ENCODE measurements at places on chromosomes 5 and 9. TPM values are rescaled to one million over a fixed set of nuclear protein-coding genes. Genes with fewer than 3 reads are reported as not detected.

CHSY3 gene
- 6.8 TPM for total RNA-seq

GRCh38 chr5:53446908-53447307 lies 33.5 kb upstream of the FST start:
- no peak for DNase-seq

DNA sequence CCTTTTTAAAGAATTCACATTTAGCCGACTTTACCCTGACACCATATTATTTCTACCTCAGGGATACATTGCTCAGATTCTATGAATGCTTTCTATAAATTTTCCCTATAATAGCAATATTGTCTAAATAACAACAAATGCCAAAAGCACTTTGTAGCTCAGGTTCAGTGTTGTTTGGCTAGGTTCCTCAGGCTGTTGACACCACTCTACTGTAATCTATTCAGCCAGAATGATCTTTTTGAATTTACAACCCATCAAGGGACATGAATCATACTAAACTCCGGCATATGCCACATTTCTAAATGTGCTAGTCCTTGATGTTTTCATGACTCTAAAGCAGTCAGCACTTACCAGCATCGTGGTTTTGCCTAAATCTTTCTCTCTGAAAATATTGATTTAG lies 641.5 kb upstream of the CDH10 start:
- DNase-seq, result no peak

DNA sequence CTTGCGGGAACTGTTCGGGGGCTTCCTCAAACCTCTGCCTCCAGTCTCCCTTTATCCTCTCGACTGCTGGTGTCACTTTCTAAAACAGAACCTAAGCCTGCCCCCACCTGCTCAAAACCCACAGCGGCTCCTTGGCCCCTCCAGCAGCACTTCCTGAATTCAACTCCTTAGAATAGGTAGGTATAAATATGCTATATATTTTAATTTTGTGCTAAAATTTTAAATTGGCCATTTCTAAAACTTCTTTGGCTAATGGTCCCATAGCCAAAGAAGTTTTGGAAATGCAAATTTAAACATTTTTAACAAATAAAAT lies 71.8 kb upstream of the TBC1D2 start:
- DNase-seq, result no peak

CCNO gene
- 0.88 TPM for total RNA-seq

- DNase-seq, result peak; percentile 87
These were observed 40.7 kb upstream of the HSD17B4 start for GRCh38 chr5:119411361-119412278.

DNA sequence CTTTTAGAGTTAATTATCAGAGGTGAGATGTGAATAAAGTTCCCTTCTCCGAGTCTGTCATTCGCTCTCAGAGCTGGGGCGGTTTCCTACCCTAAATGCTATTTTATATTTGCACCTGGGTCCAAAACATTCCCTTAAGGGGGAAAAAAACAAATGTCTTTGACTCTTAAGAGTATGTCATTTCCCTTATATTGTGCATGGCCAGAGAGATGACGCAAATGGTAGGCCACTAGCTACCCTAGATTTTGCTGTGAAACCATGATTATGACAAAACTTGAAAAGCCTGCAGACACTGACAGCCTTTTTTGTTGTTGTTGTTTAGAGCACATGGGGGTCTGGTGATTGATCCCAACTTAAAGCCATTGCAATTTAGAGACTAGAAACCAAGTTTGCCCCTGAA lies 12.8 kb downstream of the DAB2 start:
- DNase-seq, result no peak

- DNase-seq, result no peak
These were observed 108.2 kb upstream of the TBC1D2 start for GRCh38 chr9:98363644-98364043.

- no peak for DNase-seq
These were observed 197.5 kb upstream of the DMRT1 start for GRCh38 chr9:643966-644365.

GRCh38 chr9:114687034-114687433 lies 5.0 kb upstream of the TEX48 start:
- no peak for DNase-seq

PCDHAC2 gene
- 1.00 TPM for total RNA-seq

- DNase-seq, result no peak
These were observed 9.4 kb downstream of the CCDC127 start for GRCh38 chr5:208449-209114.

- DNase-seq, result no peak
These were observed 72.3 kb downstream of the RAPGEF1 start for GRCh38 chr9:131667576-131667975.

DNA sequence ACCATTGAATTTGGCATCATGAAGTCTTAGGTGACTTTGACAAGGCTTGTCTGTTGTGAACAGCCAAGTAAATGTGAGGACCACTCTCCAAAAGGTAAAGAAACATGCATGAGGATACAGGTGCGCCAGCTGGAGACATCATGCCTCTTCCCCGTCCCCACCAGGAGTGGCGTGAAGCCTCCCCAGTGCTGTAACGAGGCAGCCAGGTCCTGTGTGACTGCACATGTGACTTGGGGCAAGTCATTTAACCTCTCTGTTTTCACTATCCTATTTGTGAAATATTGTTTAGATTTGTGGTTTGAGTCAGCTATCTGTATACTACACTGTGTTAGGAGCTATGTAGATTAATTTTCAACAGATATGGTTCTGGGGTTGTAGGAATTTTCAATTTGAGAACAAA lies 65.0 kb downstream of the DOCK8 start:
- DNase-seq, result no peak

DNA sequence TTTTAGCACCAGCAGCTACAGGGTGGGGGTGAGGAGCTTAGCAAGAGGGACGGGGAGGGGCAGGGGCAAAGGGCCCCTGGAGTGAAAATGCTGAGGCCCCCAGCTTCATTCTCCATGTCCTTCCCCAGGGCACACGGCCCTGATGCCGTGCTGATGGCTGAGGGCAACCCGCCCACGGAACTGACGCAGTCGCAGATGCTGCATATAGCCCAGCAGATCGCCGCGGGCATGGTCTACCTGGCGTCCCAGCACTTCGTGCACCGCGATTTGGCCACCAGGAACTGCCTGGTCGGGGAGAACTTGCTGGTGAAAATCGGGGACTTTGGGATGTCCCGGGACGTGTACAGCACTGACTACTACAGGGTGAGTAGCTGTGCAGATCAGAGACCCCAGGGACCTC lies 285.6 kb downstream of the NTRK2 start:
- no peak for DNase-seq

GRCh38 chr9:134188386-134189144 lies 24.2 kb upstream of the RNU6ATAC start:
- no peak for DNase-seq

HAPLN1 gene
- total RNA-seq, result not detected

DNA sequence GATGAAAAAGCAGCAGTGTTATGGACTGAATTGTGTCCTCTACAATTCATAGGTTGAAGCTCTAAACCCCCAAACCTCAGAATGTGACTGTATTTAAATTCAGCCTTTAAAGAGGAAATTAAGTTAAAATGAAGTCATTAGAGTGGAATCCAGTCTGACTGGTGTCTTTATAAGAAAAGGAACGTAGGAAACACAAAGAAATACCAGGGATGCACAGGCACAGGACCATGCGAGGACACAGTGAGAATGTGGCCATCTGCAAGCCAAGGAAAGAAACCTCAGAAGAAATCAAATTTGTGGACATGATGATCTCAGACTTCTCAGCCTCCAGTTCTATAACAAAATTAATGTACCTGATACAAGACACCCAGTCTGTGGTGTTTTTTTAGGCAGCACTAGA lies 971.2 kb upstream of the CDH9 start:
- DNase-seq, result no peak

TAF11L10 gene
- not detected for total RNA-seq

CD72 gene
- not detected for total RNA-seq

GRCh38 chr5:169762338-169763095 lies 125.4 kb downstream of the DOCK2 start:
- no peak for DNase-seq

RNF183 gene
- not detected for total RNA-seq

DNA sequence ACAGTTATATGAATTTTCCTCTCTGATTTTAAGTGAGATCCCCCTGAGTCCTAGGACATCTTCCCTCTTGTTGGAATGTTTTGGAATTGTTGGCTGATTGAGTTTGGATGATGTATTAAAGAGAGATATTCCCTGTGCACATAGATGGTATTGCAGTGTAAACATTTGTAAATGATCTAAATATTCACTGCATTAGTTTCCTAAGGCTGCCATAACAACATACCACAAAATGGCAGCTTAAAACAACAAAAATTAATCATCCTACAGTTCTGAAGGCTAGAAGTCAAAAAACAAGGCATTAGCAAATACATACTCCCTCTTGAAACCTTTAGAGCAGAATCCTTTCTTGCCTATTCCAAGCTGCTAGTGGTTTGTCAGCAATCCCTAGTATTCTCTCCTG lies 38.0 kb upstream of the MROH2B start:
- no peak for DNase-seq

DNA sequence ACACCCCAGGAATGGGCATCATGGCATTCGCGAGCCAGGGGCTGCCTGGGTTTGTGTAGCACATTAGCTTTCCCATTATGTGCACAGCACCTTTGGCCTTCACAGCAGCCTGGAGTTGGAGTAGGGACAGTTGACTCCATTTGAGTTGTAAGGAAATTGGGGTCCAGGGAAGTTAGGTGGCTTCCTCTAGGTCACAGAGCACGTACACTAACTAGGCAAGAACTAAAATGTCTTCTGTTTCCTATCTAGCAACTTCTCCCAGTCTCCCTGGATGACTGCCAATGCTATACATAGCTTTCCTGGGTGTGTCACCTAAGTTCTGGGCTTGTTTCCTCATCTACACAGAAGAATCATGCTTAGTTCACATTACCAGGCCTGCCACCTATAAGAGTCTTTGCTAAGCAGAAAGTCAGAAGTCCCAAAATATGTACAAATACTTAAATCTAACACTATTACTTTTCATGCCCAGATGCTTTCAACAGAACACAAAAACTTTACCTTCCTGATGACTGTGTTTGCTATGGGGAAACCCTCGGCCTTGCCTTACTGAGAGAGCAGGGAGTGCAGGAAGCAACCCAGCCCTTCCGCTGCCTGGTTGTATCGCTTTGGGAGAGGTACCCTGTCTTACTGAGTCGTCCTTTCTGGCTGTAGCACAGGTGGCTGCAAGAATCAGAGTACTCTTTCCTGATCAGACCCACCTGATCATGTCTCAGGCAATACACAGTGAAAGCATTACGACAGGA lies 12.0 kb downstream of the MACROH2A1 start:
- peak; percentile 55 for DNase-seq

GRCh38 chr9:21672761-21673160 lies 129.7 kb upstream of the MTAP start:
- DNase-seq, result no peak

DNA sequence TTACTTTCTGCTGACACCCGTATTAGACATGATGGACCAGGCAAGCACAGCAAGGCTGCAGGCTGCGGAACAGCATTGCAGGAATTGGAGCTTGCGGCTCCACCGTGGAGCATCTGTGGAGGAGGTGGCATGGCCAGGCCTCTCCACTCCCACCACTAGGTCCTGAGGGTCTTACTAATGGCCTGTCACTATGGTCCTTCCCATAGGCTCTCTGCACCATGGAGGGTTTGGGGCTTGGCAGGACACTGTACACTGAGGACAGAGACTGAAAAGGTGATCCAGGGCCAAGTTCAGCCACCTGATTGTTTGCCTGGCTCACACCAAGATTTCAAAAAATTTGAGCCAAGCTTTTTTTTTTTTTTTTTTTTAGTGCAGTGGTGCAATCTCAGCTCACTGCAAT lies 14.3 kb upstream of the ZBTB43 start:
- no peak for DNase-seq

TEX10 gene
- 21.2 TPM for total RNA-seq

- DNase-seq, result no peak
These were observed 7.8 kb downstream of the LCP2 start for GRCh38 chr5:170289764-170290163.

- DNase-seq, result no peak
These were observed 36.1 kb downstream of the PRRX2 start for GRCh38 chr9:129701549-129701948.

- DNase-seq, result peak; percentile 82
These were observed at the start of gene MELK for GRCh38 chr9:36572515-36573418. TSS of gene MELK (plus strand) at chr9:36572895. CDS start at chr9:36581682, 8,787 bp downstream.

DNA sequence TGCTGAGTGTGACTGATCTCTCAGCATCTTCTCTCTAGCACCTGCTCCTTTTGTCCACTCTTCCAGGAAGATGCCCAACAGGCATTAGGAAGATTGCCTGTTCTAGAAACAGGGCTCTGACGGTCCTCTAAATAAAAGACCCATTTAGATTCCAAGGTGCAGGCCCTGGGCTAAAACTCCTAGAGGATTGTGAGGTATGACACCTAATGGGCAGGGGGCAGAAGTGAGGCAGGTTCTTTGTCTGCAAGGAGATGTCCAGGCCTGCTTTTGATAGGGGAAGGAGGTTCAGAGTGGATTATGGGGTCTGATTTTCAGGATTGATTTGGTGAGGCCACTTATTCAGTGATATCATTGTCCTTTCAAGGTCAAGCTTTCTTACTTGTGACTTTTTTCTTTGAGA lies 140.8 kb upstream of the TRPC7 start:
- no peak for DNase-seq

GRCh38 chr5:173970878-173971650 lies 17.9 kb upstream of the C5orf47 start:
- no peak for DNase-seq

PIP5KL1 gene
- 2.9 TPM for total RNA-seq

DNA sequence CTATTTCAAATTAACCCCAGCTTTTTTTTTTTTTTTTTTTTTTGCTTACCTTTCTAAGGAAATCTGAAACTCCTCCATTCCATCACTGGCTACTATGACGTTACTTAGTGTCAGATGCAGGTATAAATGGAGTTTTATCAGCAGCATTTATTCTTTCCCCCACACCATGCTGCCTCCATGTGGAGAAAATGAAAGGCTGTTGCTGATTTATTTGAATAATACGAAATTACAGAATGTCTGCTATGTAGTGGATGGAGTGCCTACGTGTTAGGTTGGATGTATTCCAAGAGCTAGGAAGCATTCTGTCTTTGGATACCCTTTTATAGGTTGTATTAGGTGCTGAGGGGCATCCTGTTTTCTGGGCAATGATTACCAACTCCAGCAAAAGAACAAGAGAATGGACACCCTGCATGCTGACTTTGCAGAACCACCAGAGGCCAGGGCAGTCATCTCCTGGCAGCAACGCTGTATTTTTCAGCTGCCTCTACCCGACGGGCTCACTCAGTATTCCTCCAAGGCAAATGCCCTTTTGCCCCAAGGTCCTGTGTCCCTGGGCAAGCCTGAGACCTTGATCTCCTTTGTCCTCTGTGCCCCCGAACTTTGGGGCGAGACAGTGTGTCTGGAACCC lies 199.5 kb downstream of the ALDH1A1 start:
- DNase-seq, result peak; percentile 10

ITGA2 gene
- total RNA-seq, result 53.2 TPM

- DNase-seq, result no peak
These were observed 22.6 kb upstream of the SUSD3 start for GRCh38 chr9:93035821-93036351.

POU4F3 gene
- not detected for total RNA-seq
